ENCODE measurements at places on chromosomes 7 and 10.

DNA sequence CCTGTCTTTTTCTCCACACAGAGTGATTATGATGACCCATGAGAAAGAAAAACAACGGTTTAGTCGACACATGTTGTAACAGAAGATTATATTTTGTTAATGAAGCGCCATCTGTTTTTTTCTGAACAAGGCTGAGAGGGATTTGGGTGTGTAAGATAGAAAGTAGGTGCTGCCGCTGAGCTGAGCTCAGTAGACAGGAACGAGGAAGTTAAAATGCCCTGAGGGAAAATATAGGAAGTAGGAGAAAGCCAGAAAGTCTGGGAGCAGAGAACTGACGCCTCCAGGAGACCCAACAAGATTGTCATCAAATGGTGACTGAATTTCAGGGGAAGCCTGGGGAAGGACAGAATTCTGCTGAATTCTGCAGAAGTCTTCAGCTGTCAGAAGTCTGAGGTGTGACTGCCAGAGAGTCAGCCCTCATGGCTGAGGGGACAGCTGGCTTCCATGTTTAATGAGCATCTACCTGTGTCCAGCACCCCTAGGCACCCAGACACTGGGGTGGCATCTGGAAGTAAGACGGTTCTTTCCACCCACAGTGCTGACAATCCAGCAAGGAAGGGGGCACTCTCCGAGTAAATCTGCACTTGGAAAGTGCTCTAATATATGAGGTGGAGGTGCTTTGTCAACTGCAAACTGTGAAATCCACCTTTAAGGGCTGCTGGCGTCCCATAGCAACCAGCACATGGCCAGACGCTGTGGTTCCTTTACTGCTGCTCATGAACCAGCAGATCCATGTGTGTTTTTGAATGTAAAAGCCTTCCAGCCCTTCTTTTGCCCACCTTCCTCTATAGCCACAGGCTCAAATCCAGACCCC, 12.5 kb upstream of the TSPAN15 start:
- peak; percentile 70 for DNase-seq

- DNase-seq: no peak
Measured at GRCh38 chr7:10655031-10655430, 318.6 kb upstream of the PHF14 start.

DNA sequence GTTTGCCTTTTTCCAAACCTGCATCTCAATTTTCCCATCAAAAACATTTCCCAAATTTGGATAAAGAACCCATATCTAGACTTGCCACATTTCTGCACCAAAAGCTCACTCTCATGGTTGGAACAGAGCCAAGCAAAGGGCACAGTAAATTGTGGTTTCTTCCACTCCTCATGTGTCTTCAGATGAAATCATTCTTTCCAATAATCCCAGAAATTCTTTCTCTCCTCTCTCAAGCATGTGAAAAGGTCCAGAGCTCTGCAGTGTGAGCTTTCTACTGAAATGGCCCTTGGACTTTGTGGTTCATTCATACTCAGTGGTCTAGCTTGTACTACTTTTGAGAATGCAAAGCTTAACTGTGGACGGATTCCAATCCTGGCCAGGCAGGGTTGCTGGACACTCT, 19.8 kb downstream of the PRSS2 start:
- no peak for DNase-seq

- no peak for DNase-seq
Measured at GRCh38 chr10:13820964-13821337, 234.2 kb downstream of the PRPF18 start.

DNA sequence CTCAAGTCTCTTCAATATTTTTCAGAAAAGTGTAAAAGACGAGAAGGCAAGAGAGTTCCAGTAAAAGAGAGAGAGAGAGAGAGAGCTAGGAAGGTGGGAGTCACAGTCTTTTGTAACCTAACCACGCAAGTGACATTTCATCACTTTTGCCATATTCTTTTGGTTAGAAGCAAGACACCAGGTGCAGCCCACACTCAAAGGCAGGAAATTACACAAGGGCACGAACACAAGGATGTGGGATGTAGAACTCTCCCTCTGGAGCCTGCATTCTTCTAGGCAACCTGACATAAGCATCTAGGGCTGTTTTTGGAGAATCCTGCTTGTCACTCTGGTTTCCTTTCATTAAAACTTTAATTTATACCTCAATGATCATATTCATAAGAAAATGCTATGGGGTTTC, 1213.1 kb downstream of the DNAJB9 start:
- no peak for DNase-seq

DNA sequence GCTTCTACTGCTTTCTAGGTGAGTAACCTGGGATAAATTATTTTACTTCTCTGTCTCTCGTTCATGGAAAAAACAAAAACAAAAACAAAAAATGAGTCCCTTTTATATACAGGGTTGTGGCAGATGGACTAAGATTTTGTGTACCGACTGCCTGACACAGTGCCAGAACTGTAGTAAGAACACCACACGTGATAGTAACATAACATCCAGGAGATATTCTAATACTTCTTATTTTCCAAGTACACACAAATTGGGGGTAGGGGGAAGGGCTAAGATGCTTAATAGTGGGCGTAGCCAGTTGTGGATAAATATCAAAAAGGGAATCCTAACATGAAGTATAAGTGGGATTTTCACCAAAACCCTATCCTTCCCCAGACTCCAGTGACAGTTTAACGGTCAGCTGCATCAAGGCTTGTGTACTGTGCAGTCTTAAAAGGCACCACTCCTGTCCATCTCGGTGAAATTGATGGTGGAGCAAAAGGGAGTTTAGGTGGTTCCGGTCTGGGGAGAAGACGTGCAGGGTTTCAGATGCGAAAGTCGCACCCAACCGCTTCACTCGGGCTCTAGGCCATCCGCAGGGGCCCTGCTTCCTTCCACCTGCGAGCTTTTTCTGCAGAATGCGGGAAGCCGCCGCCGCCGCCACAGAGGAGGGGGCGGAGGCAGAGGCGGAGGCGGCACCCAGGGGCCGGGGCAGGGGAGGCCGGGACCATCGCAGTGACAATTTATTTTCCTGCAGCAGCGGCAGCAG, at the start of gene STAMBPL1:
Gene STAMBPL1, plus strand, starts transcription at position 712 of the 748 bp plus-strand sequence. CDS start 21,464 bp downstream, outside the sequence.
- no peak for DNase-seq

DNA sequence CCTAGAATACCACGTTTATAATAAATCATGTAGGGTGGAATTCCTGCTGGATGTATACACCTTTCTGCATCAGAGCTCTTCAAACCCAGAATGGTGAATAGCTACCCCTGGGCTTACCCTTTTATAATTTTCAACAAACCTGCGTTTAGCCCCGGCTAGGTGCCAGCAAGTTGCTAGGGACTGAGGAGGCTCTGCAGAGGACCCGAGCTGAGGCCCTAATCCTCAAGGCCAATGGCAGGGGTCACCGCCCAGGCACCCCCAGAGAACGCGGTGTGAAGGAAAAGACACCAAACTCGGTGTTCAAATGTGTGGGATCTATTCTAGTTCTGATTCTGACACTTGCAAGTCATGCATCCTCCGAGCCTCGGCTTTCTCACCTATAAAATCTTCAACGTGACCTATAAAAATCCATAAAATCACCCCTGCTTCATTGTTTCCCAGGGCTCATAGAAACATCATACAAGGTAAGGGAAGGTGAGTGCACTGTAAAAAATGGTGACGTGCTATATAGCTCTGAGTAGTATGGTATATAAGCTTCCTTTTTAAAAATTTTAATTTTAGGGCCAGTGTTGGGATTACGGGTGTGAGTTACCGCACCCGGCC, 2.5 kb upstream of the ANXA11 start:
- no peak for DNase-seq

GRCh38 chr7:158623241-158623640, 35.6 kb upstream of the PTPRN2 start:
- DNase-seq: no peak

GRCh38 chr10:69716711-69717560, 84.8 kb upstream of the COL13A1 start:
- no peak for DNase-seq

DNA sequence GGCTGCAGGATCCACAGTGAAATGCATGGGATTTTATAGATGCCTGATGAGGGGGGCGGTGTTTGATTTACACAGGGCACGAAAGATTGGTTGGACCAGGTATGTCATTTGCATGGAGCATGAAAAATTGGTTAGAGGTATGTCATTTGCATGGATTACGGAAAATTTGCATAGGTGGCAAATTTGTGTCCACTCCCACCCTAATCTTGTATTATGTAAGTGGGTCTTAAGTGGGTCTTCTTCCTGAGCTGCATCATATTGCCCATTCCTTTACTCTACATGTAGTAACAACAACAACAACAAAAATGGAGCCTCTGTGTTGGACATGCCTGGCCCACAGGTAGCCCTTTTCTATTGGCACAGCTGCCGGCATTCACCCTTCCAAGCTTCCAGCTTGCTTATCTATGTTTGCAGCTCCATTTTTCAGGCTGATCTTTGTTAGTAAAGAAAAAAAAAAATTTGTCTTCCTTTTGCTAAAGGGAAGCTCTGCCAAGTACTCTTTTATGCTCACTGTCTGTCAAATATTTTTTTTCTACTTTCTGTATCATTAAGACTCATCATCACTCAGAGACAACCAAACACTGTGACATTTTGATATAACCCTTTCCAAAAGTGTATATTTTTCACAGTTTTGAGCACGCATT, 10.3 kb upstream of the ZNF273 start:
- no peak for DNase-seq

DNA sequence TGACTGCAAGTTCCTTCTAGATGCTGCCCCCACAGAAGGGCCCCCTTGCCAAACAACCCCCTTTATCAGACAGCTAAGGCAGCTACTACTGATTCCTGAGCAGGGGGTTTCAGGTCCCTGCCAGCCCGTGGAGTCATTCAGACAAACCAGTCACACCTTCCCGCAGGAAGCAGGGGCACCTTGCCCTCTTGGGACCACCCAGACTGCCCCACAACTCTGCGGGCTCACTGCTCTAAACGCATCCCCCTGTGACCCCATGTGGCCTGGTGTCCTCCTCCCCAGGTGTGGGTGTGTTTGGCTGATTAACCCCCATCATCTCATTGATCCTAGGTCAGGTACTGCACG, 298.9 kb downstream of the TCERG1L start:
- DNase-seq: no peak

- no peak for DNase-seq
Measured at GRCh38 chr7:151542606-151543130, 23.0 kb upstream of the RHEB start.

DNA sequence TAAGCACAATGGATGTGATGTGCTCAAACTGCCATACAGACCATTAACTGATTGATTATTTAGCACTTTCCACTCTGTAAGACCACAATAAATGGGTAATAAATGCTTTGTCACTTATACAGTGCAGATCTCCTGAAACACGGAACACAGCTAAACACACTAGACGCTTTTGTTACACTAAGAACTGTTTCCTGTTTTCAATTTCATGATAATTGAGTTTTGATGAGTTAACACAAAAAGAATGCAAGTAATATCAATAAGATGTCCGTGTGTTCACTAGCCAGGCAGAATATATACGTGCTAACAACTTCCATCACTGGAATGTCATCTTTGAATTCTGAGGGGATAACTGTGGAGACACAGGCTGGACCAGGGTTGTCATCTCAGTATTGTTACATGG, 178.8 kb downstream of the SKAP2 start:
- no peak for DNase-seq
